ENCODE measurements at places on chromosomes 7 and 10. TPM values are rescaled to one million over a fixed set of nuclear protein-coding genes. Genes with fewer than 3 reads are reported as not detected.

TBX20 gene
- total RNA-seq = not detected

CLCN1 gene
- not detected for total RNA-seq

DNA sequence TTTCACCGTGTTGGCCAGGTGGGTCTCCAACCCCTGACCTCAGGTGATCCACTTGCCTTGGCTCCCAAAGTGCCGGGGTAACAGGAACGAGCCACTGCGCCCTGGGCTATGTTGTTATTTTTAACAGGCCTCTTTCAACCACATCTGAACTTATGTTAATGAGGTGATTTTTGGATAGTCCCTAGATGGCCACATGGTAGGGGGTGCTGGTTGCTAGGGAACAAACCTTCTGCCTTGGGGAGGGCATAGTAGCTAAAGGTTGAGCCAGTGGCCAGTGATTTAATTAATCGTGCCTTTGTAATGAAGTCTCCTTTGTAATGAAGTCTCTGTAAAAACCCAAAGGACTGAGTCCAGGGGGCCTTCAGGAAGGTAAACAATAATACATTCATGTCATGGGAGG lies 9.1 kb downstream of the COMTD1 start:
- no peaks in the 10 kb centered on the region for H3K27me3 ChIP-seq
- no peak overlapping the region for H3K4me3 ChIP-seq
- peaks cover 60% of the 10 kb centered on the region for H3K4me1 ChIP-seq
- DNase-seq = no peak

DNA sequence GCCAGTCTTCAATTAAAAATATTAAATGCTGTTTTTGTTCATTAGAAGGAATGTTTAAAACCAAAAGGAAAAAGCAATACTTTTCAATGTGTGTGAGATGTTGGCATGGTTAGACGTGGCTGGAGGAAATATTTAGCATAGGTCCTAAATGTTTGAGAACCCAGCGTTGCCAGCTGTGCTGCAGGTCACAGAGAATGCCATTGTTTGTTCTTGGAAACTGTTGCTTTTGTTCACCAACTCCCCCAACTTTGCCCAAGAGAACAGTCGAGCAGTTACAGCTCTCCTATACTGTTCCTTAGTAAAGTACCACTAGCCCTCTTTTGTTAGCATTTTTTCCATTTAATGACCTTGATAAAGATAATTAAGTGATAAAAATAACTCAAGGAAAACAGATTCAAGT lies 44.5 kb upstream of the ELMO1 start:
- H3K36me3 ChIP-seq = no peaks in the 10 kb centered on the region
- no peak overlapping the region for H3K27ac ChIP-seq
- no peaks in the 10 kb centered on the region for H3K4me1 ChIP-seq
